M059J (cell line): ENCODE measurements at places on chromosomes 1 and 21.

DNA sequence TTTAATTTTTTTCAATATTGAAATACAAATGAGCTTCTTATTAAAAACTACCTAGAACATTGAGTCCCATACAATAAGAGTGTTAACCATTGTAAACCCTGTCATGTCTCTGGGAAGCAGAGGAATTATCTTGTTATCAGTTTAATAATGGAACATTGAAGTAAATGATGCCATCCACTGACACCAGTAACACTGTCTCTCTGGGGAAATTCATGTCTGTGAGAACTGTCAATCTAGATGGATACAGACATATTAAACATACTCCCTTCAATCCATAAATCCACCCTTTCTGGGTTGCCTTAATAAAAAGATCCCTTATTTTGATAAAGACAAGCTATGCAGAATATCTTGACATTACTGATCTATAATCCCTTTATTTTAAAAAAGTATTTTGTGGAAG lies 503.2 kb downstream of the DPYD start:
- no peak for DNase-seq

GRCh38 chr1:26677306-26678115 lies 18.3 kb upstream of the ARID1A start:
- DNase-seq: peak; percentile 94

DNA sequence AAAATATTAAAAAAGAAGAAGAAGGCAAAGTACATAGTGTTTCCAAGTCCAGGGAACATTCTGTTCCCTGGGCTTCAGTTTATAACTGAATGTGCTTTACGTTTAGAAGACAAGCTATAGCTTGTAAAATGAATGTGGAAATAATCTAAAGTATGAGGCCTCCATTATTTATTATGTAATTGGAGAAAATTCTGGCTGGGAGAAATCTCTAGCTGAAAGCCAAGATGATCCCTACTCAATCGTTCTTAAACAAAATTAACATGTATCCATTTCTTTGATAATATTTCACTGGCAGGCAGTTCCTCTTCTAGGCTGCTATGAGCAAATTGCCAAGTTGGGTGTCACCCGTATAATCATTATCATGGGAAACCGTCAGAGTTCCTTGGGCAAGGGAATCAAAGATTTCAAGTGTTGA lies 52.2 kb upstream of the ETS2 start:
- no peak for DNase-seq

DNA sequence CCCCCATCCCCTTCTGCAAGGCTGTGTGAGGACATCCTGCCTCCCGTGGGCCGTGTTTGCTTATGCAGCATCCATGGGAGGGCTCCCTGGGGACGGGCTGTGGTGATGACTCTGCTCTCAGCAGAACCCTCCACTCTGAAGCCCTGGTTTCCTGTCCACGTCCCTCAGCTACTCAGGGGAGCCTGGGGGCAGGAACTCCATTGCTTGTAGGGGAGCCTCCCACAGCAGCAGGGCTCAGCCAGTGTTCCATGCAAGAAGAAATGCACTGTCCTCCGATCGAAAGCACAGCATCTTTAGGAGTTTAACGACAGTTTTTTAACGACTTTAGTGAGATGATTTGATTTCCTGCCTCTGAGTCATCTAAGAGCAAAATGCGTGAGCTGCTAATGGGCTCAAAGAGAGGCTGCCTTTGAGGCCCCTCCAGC lies 8.3 kb upstream of the KCNAB2 start:
- peak; percentile 76 for DNase-seq

DNA sequence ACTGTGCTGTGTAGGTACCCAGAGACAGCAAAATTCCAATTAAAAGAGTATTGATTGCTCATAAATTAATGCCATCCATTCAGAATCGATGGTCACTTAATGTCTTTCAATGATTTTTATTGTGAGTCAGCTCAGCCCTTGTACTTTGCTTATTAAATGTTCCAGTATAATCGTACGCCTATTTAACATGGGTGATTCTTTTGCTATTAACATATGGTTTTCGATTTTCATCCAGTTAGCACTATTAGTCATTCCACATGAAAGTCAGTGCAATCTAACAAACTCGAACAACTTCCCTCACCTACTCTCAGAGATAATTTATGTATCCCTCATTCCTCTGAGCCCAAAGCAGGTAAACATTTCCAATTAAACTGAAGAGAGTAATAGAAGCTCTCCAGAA lies 109.6 kb upstream of the APP start:
- DNase-seq: no peak

GRCh38 chr1:155947292-155947691 lies 5.9 kb downstream of the RXFP4 start:
- no peak for DNase-seq

GRCh38 chr1:247089616-247090375 lies 11.2 kb upstream of the ZNF670 start:
- no peak for DNase-seq
